ENCODE measurements at places on chromosomes 3 and 15.

- DNase-seq = no peak
Measured at GRCh38 chr3:171813897-171814460, 3.7 kb upstream of the PLD1 start.

DNA sequence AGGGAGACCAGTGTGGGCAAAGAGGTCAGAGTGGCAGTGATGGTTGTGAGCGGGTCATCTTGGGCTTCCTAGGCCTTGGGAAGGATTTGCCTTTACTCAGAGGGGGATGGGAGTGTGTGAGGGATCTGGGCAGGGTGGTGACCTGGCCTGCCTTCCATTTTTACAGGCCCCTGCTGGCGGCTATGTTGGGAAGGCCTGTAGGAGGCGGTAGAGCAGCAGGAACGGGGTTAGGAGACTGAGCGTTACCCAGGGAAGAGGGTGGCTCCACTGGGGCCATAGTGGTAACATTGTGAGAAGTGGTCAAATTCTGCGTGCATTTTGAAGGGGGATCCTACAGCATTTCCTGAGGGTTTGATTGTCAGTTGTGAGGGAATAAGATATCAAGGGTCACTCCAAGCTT, 307.3 kb upstream of the CTDSPL start:
- no peak for DNase-seq

- DNase-seq = no peak
Measured at GRCh38 chr3:33063651-33064051, 33.3 kb downstream of the GLB1 start.

DNA sequence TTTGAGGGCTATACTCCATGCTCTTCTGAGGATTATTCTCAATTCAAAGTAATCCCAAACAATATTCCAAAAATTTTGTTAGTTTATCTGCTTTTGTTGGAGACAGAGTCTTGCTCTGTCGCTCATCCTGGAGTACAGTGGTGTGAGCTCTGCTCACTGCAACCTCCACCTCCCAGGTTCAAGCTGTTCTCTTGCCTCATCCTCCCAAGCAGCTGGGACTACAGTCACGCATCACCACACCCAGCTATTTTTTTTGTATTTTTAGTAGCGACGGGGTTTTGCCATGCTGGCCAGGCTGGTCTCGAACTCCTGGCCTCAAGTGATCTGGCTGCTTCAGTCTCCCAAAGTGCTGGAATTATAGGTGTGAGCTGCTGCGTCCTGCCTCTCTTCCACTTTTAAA, 39.1 kb downstream of the MEF2A start:
- no peak for DNase-seq

DNA sequence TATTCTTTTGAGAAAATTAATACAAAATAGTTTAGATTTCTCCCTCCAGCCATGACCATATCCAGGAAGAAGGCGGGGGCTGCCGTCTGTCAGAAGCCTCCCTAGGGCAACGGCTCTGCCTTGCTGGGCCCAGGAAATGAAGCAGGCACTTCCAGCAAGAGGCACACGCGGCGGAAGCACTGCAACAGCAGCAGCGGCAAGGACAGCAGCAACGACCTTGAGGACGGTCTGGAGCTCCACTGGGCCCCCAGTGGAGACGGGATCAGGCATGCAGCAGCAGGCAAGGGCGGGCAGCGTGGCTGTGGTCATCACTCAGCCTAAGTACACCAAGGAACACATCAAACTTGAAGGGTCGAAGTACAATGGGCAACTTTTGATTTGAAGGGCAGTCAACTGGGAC, 61.3 kb upstream of the EPHA6 start:
- no peak for DNase-seq

- DNase-seq = no peak
Measured at GRCh38 chr3:134437211-134437752, 48.5 kb downstream of the ANAPC13 start.
